A549 treated with GW870086 at 1 μM for 4 hours (cell line): ENCODE measurements at places on chromosomes 5 and 9. TPM values are rescaled to one million over a fixed set of nuclear protein-coding genes. Genes with fewer than 3 reads are reported as not detected.

SLC24A2 gene
- total RNA-seq = not detected in 5 replicates

RABL6 gene
- total RNA-seq = 58.9 to 86.1 TPM (median 79.5 TPM) in 5 replicates

GAS1 gene
- total RNA-seq = 0.06 to 0.16 TPM (median 0.09 TPM) in 5 replicates

SPINK7 gene
- not detected in 5 replicates for total RNA-seq

ZBTB6 gene
- total RNA-seq = 4.3 to 6.3 TPM (median 5.5 TPM) in 5 replicates

SPINK4 gene
- total RNA-seq = not detected in 5 replicates

SLC36A3 gene
- not detected in 5 replicates for total RNA-seq

SLC45A2 gene
- 0.07 TPM in 1 of 5 replicates, not detected in the others for total RNA-seq

NR5A1 gene
- total RNA-seq = 0.06 to 0.13 TPM (median 0.10 TPM) in 4 of 5 replicates, not detected in the other

IL7R gene
- total RNA-seq = 0.17 to 0.42 TPM (median 0.29 TPM) in 5 replicates

DMRT3 gene
- not detected in 5 replicates for total RNA-seq

NUTM2F gene
- total RNA-seq = not detected in 5 replicates

LURAP1L gene
- total RNA-seq = 23.6 to 33.9 TPM (median 32.4 TPM) in 5 replicates

CORO2A gene
- total RNA-seq = 0.81 to 1.4 TPM (median 1.2 TPM) in 5 replicates

IFNA14 gene
- total RNA-seq = not detected in 5 replicates

RAB3C gene
- 0.23 TPM in 1 of 5 replicates, not detected in the others for total RNA-seq

HTR1A gene
- total RNA-seq = not detected in 5 replicates

VLDLR gene
- 17.6 to 21.6 TPM (median 20.8 TPM) in 5 replicates for total RNA-seq

ELAVL2 gene
- total RNA-seq = 0.06 to 0.16 TPM in 2 of 5 replicates, not detected in the others

PDE6A gene
- 0.09 to 0.28 TPM (median 0.23 TPM) in 5 replicates for total RNA-seq

BHMT2 gene
- total RNA-seq = not detected in 5 replicates

THG1L gene
- total RNA-seq = 24.1 to 31.3 TPM (median 25.1 TPM) in 5 replicates

NME5 gene
- total RNA-seq = not detected in 5 replicates

FAM153A gene
- not detected in 5 replicates for total RNA-seq

PCSK5 gene
- total RNA-seq = 1.1 to 1.7 TPM (median 1.4 TPM) in 5 replicates

CDX1 gene
- total RNA-seq = not detected in 5 replicates

ADAMTS12 gene
- total RNA-seq = 6.6 to 9.2 TPM (median 7.6 TPM) in 5 replicates

CBY3 gene
- total RNA-seq = not detected in 5 replicates

PDE8B gene
- 1.5 to 2.1 TPM (median 1.7 TPM) in 5 replicates for total RNA-seq

WASHC1 gene
- total RNA-seq = 7.1 to 12.4 TPM (median 10.7 TPM) in 5 replicates

OSTF1 gene
- 14.8 to 18.3 TPM (median 15.7 TPM) in 5 replicates for total RNA-seq

BAAT gene
- total RNA-seq = 0.34 to 0.63 TPM (median 0.40 TPM) in 5 replicates

GPR150 gene
- total RNA-seq = 0.08 to 0.27 TPM (median 0.21 TPM) in 3 of 5 replicates, not detected in the others

GADD45G gene
- total RNA-seq = 0.23 to 0.69 TPM (median 0.42 TPM) in 5 replicates

NMUR2 gene
- total RNA-seq = 0.08 to 0.13 TPM in 2 of 5 replicates, not detected in the others

SPATA31C1 gene
- not detected in 5 replicates for total RNA-seq

CDKN2A gene
- total RNA-seq = 0.19 TPM in 1 of 5 replicates, not detected in the others

STPG3 gene
- not detected in 5 replicates for total RNA-seq

YTHDC2 gene
- 5.1 to 8.9 TPM (median 7.5 TPM) in 5 replicates for total RNA-seq

SPINK5 gene
- total RNA-seq = not detected in 5 replicates

SLC6A3 gene
- 0.15 to 0.53 TPM (median 0.30 TPM) in 5 replicates for total RNA-seq

OR13C2 gene
- not detected in 5 replicates for total RNA-seq

GABRA6 gene
- not detected in 5 replicates for total RNA-seq

GALNT12 gene
- total RNA-seq = 2.4 to 4.5 TPM (median 4.1 TPM) in 5 replicates
